ENCODE measurements at places on chromosomes 4 and X. TPM values are rescaled to one million over a fixed set of nuclear protein-coding genes. Genes with fewer than 3 reads are reported as not detected.

UGT8 gene
- 42.8 TPM for total RNA-seq

MAGEA12 gene
- 0.20 TPM for total RNA-seq

UBQLN2 gene
- total RNA-seq, result 28.9 TPM

MCTS1 gene
- 37.6 TPM for total RNA-seq

CFAP47 gene
- total RNA-seq, result not detected

TMSB15A gene
- not detected for total RNA-seq

TMEM31 gene
- total RNA-seq, result not detected

PAGE5 gene
- total RNA-seq, result not detected

SSX1 gene
- total RNA-seq, result 0.32 TPM

SMIM31 gene
- 31.0 TPM for total RNA-seq

EVC2 gene
- 0.49 TPM for total RNA-seq

CT55 gene
- total RNA-seq, result not detected

SEC31A gene
- total RNA-seq, result 188 TPM

TASL gene
- 1.1 TPM for total RNA-seq

NUDT11 gene
- total RNA-seq, result not detected

AVPR2 gene
- total RNA-seq, result 0.24 TPM

TAF7L gene
- total RNA-seq, result not detected

SLC25A14 gene
- 7.1 TPM for total RNA-seq

GUCY1B1 gene
- 1.2 TPM for total RNA-seq

Measured in colonic mucosa (tissue), 4 donors.